T-helper 17 cell (primary cell): ENCODE measurements at places on chromosomes 12 and 14.

DNA sequence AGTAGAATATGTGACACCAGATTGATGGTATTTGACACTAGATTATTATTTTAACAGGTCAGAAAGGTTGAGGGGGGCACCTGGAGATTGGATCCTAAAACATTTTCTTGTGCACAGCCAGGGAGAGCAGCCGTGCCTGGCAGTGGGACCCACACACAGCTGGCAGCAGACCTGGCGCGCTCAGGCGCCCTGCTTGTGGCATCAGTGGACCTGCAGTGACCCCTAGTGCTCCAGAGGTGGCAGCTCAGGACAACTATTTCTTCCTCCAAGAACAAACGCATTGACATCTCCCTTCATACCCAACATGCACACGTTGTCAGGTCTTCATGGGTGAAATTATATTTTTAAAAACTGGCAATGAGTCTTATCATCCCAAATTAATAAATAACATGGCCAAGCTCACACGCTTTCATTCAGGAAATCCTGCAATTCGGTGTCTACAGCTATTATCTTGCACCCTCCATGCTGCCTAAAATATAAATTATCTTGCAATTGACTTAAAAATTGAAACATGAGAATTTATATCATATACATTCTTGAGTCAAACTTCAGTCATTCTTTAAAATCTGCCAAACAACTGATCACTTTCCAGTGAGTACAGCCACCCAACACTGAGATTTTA lies 7.7 kb upstream of the TMEM132D start:
- no peak for DNase-seq

DNA sequence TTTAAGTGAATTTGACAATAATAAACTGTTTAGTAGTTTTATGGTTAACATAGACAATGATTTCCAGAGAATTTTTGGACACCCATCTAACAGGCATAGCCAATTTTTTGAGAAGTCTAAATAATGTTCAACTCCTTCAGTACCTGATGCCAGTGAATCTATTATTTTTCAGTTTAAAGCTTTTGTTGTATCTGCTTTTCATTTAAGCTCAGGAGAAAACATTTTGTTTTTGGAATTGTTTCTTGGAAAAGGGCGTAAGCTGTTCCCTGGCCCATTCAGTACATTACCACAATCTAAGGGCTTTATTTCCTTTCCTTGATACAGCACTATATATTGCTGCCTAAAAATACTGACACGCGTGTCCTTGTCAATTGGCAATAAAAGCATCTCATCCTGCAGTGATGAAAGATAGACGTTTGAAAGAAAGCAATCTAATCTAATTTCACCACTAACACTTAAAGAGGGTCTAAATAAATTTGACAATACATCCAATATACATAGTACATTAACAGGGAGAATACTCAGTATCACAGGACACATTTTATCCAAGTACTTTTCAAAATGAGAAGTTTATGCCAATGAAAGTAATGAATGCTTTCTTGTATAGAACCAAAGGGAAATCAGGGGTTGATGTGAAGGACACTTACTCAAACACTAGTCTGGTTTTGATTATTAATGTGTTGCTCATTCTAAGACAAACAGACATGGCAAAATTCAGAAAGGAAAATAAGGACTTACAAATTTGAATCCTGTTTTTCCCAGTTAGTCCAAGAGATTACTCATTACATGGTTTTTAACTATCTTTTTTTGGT lies 104.2 kb upstream of the LGR5 start:
- no peak for DNase-seq

DNA sequence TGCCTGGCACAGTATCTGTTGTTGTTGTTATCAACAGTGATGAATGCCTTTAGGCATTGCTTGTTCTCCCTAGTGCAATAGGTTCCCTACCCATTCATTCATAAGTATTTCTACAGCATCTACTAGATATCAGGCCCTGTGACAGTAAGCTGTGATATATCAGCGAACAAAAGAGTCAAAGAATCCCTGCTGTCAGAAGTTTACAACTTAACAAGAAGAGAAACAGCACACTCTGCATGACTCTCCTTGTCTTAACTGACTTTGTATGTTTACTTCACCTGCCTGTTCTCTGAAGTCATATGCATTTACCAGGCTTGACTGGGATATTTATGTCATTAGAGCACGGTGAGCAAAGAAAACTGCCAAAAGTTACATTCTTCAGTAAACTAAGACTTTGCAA lies 452.2 kb upstream of the RPL10L start:
- DNase-seq: no peak

GRCh38 chr12:50606675-50607375 lies 102.0 kb downstream of the DIP2B start:
- no peak for DNase-seq

DNA sequence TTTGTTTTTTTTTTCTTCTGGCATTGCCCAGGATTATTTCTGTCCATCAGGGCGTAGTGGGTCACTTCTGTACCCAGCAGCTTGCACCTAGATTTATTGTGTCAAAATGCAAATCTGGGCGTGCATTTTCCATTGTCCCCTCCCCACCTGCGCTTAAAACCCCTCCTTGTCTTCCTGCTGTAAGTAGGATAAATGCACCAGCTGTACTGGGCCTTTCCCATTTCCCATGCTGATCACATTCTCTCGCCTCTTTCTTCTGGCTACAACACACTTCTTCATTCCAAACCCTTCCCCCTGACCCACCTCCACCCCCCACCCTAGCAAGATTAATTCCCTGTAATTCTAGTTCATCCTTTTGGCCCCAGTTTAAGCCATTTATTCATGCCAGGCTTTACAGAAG lies 128.0 kb downstream of the ETV6 start:
- DNase-seq: no peak

DNA sequence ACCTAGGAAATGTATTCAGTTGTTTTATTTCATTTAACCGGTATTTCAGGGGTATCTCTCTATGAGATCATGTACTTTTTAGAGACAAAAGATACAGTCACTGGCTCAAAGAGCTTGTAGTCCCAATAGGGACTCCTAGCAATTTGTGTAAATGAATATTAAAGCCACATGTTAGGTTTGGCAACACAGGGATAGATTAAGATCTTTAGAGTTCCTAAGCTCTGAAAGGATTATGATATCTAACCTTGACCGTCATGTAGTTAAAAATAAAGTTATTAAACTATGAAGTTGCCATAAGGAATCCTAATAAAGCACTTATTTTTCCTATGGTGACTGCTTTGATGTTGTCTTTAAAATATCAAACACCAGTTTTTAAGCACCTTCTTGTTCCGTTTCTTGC lies 100.4 kb upstream of the FGD4 start:
- DNase-seq: no peak

- no peak for DNase-seq
Measured at GRCh38 chr12:108563804-108564151, 1.4 kb downstream of the ISCU start.

DNA sequence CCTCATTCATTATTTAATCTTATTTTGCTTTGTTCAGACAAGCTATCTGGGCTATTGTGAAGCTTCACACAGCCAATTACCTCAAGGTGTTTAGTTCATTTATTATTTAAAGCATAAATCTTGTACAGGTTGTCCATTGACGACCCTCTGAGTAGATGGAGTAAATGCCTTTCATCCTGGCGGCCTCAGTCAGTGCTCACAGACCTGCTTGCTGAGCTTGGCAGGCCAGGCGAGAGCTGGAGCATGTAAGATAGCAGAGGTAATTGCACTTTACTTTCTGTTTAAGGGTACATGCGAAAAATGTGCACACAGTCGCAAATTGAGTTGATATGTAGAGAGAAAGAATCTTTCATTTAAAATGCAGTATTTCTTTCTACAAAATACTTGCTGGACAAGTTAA lies 224.4 kb downstream of the NPAS3 start:
- no peak for DNase-seq

- DNase-seq: no peak
Measured at GRCh38 chr12:106000382-106001104, 138.2 kb downstream of the NUAK1 start.

- DNase-seq: no peak
Measured at GRCh38 chr12:224330-224729, 10.4 kb upstream of the SLC6A12 start.

GRCh38 chr12:92085040-92085735 lies 60.5 kb downstream of the BTG1 start:
- no peak for DNase-seq
